ENCODE measurements at places on chromosomes 4 and X.

- no peak for DNase-seq
Measured at GRCh38 chr4:14336656-14337055, 665.6 kb upstream of the CPEB2 start.

GRCh38 chrX:153782313-153782712 lies 1.5 kb downstream of the SRPK3 start:
- no peak for DNase-seq

GRCh38 chrX:19723427-19723826 lies 164.0 kb downstream of the SH3KBP1 start:
- DNase-seq = no peak

- DNase-seq = no peak
Measured at GRCh38 chrX:126982158-126982557, 162.6 kb downstream of the PRR32 start.

- DNase-seq = no peak
Measured at GRCh38 chrX:2185341-2186082, 315.3 kb downstream of the DHRSX start.

DNA sequence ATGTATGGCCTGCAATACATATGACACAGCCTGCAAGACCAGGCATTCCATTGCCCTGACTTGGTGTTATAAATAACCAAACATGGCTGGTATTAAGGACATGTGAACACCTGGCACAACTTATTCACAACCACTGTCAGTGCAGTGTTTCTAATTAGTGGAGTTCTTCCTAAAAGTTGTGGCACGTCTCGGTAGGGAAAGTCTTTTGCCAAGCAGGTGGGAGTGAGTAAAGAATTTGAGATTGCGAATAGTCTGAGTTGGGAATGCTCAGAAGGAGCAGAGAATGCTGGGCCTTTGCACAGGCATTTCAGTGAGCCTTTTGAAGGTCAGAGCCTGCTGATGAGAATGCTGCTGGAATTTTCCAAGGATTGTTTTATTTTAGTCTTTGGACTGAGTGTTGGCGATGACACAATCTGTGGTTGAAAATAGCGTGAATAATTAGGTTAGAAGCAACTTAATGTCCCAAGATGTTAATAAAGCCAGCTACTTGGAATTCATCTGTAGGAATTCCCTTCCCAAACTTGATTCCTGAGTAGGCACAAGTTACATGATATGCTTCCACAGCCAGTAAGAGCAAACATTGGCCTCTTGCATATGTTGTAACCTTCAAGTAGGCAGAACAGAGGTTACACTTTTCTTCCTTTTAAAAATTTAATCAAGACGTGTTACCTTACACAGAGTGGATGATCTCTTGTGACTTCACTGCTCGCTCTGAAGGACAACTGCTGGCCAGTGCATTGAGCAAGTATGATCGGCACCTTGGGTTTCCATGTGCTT lies 83.6 kb upstream of the PGRMC2 start:
- no peak for DNase-seq

DNA sequence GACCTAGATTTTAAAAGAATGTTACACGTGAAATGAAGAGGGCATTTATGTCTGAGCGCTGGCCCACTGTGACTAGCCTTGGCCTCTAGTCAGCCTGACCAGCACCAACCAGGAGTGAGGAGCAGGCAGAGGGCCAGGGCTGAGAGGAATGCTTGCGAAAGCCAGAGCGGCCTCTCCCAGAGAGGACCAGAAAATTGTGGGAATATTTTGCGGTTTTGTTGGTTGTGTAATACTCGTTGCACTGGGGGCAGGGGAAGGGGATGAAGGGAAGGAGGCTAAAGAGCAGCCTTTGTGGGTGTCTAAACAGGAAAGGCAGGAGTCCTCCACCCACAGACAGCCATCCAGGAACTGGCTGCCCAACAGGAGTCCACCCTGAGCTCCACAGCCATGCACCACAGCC lies 3.8 kb downstream of the GABRE start:
- DNase-seq = no peak

- DNase-seq = no peak
Measured at GRCh38 chr4:99209671-99210070, 9.4 kb downstream of the ADH6 start.

- no peak for DNase-seq
Measured at GRCh38 chr4:114137984-114138383, 158.5 kb upstream of the ARSJ start.

DNA sequence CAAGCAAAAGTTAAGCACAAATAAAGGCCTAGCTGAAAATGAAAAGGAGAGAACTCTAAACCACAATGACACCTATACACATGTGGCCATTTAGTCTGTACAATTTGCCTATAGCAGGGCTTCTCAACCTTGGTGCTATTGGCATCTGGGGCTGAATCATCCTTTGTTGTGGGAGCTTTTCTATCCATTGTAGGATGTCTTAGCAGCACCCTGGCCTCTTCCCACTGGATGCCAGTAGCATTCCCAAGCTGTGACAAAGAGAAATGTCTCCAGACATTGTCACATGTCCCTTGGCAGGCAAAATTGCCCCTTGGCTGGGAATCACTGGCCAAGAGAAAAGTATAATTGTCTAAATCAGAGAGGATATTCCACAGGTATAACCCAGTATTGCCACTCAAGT lies 13.5 kb upstream of the PRPS2 start:
- DNase-seq = no peak

DNA sequence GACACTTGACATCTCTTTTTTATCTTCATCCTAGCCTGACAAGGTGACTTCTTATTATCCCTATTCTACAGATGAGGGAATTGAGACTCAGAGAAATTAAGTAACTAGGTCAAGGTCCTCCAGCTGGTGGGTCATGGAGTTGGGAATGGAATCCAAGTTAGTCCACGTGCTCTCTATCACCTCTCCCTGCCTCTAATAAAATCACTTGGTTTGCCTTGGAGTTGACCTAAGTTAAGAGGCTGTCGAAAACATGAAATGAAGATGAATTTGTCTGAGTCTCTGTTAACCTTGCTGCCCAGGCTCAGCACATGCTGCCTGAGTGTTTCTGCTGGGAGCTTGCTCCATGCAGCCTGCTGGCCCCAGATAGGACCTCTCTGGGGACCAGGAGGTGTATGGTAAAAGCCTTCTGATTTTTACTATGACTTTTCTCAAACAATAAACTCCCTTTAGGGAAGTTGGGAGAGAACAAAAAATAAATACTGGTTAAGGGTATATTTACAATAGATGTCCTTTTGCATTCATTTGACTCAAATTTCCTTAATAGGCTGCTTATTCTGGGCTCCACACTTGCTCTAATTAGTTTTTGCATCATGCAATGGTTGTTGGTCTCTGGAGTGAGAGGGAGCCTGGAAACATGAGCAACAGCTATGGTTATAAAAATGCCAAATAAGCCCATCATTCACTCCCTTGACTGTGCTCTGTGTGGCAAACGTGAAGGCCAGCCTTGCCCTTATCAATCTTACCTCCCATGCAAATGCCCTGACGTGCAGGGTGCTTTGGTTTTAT lies 61.6 kb upstream of the DHX15 start:
- no peak for DNase-seq

GRCh38 chr4:37188100-37188499 lies 56.4 kb upstream of the NWD2 start:
- DNase-seq = no peak

DNA sequence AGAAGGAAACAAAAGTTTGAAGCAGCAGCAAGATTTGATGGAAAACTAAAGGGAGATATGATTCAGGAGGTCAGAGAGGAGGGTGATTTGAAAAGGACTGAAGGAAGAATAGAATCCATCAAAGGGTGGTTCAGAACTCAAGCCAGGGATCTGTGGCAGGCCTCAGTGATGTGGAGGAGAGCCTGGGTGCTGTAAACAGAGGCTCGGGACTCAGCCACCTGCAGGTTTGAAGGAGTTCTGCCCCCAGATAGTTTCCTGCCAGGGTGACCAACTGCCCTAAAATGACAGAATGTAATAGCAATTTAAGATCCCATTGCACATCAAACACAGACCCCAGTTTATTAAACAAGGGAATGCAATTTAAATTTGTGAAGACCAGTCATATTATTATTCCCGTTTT lies 204.0 kb upstream of the FAT1 start:
- DNase-seq = no peak

DNA sequence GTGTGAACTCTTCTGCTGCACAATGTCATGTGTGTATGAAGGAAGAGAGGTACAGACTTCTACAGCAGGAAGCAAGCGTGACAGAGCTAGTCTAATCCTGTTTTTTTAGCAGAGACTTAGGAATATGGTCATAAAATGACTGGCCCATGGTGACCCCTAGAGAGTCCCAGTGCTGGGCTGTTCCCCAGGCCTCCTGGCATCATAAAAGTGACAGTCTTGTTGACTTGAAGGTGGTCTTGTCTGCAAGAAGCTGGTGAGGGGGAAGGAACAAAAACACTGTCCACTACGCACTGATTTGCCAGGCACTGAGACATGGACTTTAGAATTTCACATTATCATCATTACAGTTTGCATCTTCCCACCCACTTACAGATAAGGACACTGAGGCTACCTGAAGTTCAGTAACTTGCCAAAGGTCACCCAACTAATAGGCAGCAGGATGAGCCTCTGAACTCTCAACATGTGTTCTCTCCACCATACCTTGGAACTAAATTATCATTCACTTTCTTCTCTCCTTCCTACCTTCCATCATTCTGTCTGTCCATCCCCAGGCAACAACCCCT lies 63.0 kb downstream of the HADH start:
- no peak for DNase-seq

- DNase-seq = no peak
Measured at GRCh38 chrX:154598656-154599055, 13.7 kb downstream of the CTAG1A start.

GRCh38 chr4:54064317-54065111 lies at the start of gene CHIC2:
TSS of gene CHIC2 (minus strand) at chr4:54064605. CDS start at chr4:54064300, 305 bp downstream.
- DNase-seq = peak; percentile 95

DNA sequence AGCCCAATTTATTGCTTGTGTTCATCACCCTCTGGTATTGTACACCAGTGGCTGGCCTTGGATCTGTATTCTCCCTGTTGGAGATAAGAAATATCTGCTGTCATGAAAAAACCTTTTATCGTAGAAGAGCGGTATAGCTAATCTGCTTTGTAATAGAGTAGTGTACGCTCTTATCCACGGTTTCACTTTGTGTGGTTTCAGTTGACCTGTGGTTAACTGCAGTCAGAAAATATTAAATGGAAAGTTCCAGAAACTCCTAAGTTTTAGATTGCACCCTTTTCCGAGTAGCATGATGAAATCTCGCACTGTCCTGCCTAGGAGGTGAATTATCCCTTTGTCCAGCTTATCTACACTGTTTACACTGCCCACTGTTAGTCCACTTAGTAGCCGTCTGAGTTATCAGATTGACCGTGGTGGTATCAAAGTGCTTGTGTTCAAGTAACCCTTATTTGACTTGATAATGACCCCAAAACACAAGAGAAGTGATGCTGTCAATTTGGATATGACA lies 42.4 kb downstream of the KDM6A start:
- DNase-seq = no peak

DNA sequence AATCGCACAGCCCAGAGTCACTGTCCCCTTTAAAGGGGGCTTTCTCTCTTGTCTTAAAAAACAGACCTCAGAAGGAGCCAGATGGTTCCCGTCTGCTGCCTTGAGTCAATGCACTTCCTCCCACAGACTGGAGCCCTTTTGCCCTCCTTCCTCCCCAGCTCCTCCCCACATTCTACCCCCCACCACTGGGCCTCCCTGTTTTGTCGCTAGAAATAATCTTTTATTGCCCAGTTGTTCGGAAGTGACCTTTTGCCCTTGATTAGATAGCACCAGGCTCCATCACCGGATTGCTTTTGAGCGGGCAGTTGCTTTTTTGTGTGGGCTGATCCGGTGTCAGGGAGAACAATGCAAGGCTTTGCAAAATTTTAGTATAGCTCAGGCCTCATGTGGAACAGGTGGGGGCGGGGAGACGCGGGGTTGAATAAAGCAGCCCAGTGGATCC lies 47.7 kb downstream of the SPRY1 start:
- peak; percentile 67 for DNase-seq

GRCh38 chr4:93828995-93829819 lies 654 bp downstream of the ATOH1 start:
- DNase-seq = peak; percentile 6

DNA sequence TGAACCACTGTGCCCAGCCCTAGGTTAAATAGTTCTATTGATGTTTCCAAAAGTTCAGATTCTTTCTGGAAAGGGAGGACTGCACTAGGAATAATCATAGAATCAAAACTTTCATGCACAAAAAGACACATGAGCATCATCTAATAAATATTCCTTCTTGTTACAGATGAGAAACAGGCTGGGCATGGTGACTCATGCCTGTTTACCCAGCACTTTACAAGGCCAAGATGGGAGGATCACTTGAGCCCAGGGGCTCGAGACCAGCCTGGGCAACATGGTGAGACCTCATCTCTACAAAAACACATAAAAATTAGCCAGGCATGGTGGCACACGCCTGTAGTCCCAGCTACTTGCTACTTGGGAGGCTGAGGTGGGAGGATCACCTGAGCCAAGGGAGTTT lies 27.7 kb downstream of the LARP7 start:
- no peak for DNase-seq

GRCh38 chr4:15668566-15669435 lies 12.8 kb upstream of the FAM200B start:
- DNase-seq = no peak

- DNase-seq = no peak
Measured at GRCh38 chr4:168487282-168488035, 7.2 kb upstream of the DDX60L start.

- no peak for DNase-seq
Measured at GRCh38 chr4:183197140-183197539, 98.1 kb downstream of the WWC2 start.

DNA sequence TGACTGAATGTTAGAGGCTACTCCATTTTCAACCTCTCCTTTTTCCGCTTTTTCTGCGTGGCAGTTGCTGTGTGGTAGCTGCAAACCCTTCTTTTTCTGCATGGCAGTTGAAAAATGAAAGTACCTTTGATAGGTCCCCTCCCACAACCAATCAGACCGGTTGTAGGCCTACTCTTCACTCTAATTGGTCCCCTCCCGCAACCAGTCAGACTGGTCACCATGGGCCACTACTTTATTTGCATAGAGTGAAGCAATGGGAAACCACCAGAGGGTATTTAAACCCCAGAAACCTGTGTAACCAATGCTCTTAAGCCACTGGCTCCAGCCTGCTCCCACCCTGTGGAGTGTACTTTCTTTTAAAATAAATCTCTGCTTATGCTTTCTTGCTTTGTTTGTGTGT lies 877.8 kb downstream of the FAM133A start:
- no peak for DNase-seq

GRCh38 chrX:40107291-40108161 lies 9.8 kb upstream of the BCOR start:
- DNase-seq = no peak

Data from HL-60 (cell line).